ENCODE measurements at places on chromosomes 2 and 18.
A peak's percentile ranks its signal among the peaks of the same experiment; 100 is the strongest.

DNA sequence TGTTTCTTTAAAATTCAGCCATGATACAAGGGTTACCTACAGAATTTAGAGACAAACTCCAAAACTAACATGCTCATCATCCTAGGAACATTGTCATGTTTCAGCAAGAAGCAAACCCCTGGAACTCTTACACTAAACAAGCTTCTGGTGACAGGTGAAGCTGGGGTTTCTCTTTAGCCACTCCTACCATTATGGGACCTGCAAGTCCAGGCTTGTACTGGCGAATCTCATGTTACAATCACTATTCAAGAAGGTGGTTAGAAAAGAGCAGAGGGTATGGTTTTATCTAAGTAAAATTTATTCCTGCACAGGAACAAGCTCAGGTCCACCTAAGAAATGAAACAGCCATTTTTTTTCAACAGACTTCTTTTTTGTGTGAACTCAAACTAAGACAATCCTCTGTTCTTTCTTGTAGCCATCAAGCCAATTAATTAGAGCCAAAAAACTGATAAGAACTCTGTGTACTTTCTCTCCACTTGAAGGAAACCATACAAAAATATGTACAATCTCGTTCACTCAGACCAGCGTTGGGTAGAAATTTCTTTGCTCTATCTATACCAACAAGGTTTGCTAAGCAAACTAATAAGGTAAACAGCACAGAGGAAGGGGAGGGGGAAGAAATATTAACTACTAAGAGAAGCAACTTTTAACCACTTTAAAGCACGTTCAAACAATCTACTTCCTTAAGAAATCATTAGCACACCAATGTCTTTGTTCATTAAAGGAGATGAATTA is 63.3 kb upstream of the NEDD4L start:
- no peaks in the 10 kb centered on the region for H3K36me3 ChIP-seq
- H3K27me3 ChIP-seq: peaks cover 4% of the 10 kb centered on the region
- no peak for DNase-seq
- no peak overlapping the region for H3K27ac ChIP-seq
- no peak overlapping the region for H3K4me3 ChIP-seq

- peaks cover 1% of the 10 kb centered on the region for H3K36me3 ChIP-seq
- H3K4me3 ChIP-seq: no peak overlapping the region
- peaks cover 22% of the 10 kb centered on the region for H3K4me1 ChIP-seq
- H3K27ac ChIP-seq: peak overlapping the region; percentile 76
Observed at GRCh38 chr18:21361307-21361880, 119.4 kb downstream of the GREB1L start.

DNA sequence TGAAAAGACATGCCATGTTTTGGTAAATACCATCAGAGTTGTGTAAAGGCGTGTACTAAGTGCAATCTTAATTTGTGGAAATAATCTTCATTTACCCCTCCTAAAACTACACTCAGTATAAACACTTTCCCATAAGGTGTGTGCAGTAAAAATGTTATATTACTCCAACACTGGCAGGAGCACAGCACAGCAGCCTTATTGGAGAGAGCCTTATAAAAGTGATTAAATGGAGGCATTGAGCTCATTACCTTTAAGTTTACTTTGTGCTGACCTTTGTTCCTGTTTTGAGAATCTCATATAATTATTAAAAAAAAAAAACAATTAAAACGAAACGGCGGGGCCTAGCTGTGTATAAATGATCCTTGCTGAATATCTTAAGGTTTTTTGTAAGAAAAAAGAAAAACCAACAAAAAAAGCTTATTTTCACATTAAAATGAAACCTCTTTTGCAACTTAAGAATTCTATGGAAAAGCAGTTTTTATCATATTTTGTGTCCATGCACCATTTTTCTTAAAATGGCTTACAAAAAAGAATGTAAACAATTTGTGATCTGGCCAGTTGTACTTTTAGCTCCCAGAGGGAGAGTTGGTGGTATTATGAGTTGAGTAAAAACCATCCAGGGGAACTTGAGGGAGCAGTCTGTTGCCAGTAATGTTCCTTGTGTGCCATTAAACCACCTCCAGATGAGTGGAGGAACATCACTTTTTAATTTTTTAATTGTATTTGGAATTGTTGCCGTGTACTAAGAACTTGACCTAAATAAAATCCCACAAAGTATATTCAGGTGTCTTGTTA is 103.4 kb downstream of the ABI2 start:
- H3K4me3 ChIP-seq: no peak overlapping the region
- no peaks in the 10 kb centered on the region for H3K27me3 ChIP-seq
- peaks cover 21% of the 10 kb centered on the region for H3K36me3 ChIP-seq
- DNase-seq: no peak
- peaks cover 3% of the 10 kb centered on the region for H3K4me1 ChIP-seq

- H3K4me1 ChIP-seq: peaks cover 5% of the 10 kb centered on the region
- no peak overlapping the region for H3K27ac ChIP-seq
- H3K4me3 ChIP-seq: no peak overlapping the region
- DNase-seq: no peak
Observed at GRCh38 chr2:38765149-38765548, 12.9 kb upstream of the GEMIN6 start.

GRCh38 chr2:200741468-200742202 is 70.1 kb upstream of the BZW1 start:
- no peaks in the 10 kb centered on the region for H3K36me3 ChIP-seq
- peaks cover 49% of the 10 kb centered on the region for H3K4me1 ChIP-seq
- no peak for DNase-seq
- H3K27me3 ChIP-seq: peaks cover 8% of the 10 kb centered on the region
- H3K4me3 ChIP-seq: no peak overlapping the region

DNA sequence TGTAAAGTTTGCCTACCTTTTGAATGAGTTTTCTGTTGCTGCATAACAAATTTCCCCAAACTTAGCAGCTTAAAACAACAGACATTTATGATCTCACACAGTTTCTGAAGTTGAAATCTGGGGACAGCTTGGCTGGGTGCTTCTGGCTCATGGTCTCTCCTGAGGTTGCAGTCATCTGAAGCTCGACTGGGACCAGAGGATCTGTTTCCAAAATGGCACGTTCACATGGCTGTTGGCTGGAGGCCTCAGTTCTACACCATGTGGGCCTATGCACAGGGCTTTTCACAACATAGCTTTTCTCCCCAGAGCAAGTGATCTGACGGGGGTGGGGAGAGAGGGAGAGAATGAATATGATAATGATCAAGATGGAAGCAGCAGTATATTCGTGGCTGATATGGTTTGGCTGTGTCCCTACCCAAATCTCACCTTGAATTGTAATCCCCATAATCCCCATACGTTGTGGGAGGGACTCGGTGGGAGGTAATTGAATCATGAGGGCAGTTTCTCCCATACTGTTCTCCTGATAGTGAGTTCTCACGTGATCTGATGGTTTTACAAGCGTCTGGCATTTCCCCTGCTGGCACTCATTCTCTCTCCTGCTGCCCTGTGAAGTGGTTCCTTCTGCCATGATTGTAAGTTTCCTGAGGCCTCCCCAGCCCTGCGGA is 3.5 kb downstream of the RALB start:
- peaks cover 42% of the 10 kb centered on the region for H3K4me1 ChIP-seq
- peak overlapping the region; percentile 4 for H3K27ac ChIP-seq
- peaks cover 7% of the 10 kb centered on the region for H3K27me3 ChIP-seq
- DNase-seq: no peak

GRCh38 chr2:7825591-7826312 is 856.1 kb upstream of the ID2 start:
- DNase-seq: no peak
- no peak overlapping the region for H3K4me3 ChIP-seq
